HL-60 (cell line): ENCODE measurements at places on chromosomes 6 and 20.

DNA sequence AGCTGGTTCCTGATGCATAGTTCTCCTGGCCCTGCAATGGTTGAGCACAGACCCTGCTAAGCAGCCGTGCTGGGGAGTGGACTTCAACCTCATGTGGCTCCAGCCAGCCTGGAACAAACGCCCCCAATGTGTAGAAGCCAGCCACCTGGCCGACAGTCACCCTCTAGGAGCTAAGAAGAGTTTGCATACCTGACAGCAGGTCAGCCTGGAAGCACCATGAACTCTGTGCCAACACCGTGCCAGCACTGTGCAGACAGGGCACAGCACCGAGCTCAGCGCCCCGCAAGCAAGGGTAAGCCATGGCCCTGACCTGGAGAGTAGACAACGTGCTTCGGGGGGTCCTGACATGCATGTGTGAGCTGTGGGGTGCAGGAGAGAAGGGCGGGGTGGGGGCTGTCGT is 356.3 kb downstream of the ZFAND3 start:
- no peak for DNase-seq

DNA sequence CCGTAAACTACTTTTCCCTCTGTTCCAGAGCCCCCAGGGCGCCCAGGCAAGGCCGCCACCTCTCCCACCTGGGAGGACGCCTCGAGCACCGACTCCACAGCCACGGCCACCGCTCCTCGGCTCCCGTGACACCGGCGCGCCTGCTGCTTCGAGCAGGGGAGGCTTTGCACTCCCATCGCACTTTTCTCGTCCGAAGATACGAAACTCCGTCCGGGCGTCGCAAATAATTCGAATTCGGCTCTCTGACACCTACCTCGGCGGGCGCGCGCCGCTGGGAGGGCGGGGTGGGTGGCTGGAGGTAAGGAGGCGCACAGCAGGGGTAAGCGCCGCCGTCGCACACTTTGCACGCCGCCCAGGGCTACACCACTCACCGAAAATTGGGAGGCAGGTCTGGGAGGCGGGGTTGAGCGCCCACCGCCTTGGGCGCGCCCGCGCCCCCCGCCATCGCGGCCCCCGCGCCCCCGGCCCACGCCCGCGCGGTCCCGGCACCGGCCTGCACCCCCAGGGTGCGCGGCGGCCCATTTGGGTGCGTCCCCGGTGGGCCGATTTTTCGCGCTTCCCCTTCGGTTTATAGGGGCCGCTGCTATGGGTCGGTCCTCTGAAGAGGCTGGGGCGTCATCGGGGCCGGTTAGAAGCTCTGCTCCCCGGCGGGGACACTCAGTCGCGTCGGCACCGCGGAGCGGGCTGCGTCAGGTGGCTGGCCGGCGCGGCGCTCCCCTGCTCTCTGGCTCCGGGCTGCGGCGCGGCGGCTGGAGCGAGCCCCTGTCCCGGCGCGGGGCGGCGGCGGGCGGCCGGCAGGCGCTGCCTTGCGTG is 36.2 kb downstream of the GNAS start:
- DNase-seq, result peak; percentile 81

DNA sequence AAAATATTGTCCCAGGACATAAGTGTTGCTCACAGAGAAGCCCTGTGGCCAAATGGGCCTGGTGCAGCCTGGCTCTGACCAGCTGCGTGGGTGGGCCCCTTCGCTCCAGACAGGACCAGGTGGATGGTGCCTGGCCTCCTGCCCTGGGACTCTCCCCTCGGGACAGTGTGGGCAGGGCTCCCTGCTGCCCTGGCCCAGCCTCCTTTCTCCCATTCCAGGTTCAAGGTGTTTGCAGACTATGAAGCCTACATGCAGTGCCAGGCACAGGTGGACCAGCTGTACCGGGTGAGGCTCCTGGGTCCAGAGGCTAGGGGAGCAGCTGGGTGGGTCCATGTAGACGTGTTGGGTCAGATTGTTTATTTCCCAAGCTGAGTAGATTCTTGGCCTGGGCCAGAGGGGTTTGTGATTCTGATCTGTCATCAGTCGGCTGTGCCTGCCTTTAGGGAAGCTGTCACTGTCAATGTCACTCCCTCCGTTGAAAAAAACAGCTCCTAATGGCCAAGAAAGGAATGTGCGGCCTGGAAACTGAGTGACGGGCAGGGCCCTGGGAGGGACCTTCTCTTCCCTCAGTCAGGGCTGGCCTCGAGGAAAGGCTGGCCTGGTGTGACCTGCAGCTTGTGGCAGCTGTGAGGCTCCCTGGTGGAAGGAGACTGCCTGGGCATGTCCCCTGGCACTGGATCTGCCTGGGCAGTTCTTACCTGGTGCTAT is 47.7 kb downstream of the PYGB start:
- no peak for DNase-seq

GRCh38 chr6:35185971-35186370 is 27.8 kb upstream of the SCUBE3 start:
- no peak for DNase-seq

- DNase-seq, result no peak
Measured at GRCh38 chr6:133623621-133624020, 265.3 kb upstream of the TCF21 start.

DNA sequence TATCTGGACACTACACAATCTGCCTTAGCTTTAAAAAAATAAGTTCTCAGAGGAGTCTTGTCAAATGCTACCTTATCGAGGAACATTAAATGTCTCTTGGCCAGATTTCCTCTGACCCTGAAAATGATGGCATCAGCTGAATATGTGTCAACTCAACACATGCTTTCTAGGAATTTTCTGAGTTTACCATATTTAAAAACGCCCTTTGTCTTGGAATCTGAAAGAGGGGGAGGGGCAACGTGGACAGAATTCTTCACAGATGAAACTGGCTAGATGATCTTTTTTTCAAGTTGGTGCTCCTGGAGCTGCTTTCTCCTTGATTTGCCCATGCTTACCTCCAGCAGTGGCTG is 5.1 kb downstream of the SOX4 start:
- no peak for DNase-seq

GRCh38 chr6:5314191-5314865 is 53.0 kb downstream of the FARS2 start:
- DNase-seq, result no peak

DNA sequence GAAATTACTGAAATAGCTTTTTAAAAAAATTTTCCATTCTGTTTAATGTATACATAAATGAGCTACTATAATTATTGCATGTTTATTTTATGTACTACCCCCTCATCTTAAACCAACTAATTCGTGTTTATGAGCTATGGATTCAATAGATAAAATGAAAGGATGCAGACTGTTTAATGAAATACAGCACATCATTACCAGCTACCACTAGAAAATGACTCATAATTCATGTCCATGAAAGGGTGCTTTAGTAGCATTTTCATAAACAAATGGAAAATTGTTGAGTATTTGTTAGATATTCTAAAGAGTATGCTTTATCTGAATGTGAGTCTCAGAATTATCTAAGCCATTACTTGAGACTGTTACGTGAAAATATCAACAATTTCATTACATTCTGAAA is 1590.1 kb downstream of the HACE1 start:
- DNase-seq, result no peak

GRCh38 chr20:4780245-4780644 is 58.5 kb downstream of the PRND start:
- no peak for DNase-seq

DNA sequence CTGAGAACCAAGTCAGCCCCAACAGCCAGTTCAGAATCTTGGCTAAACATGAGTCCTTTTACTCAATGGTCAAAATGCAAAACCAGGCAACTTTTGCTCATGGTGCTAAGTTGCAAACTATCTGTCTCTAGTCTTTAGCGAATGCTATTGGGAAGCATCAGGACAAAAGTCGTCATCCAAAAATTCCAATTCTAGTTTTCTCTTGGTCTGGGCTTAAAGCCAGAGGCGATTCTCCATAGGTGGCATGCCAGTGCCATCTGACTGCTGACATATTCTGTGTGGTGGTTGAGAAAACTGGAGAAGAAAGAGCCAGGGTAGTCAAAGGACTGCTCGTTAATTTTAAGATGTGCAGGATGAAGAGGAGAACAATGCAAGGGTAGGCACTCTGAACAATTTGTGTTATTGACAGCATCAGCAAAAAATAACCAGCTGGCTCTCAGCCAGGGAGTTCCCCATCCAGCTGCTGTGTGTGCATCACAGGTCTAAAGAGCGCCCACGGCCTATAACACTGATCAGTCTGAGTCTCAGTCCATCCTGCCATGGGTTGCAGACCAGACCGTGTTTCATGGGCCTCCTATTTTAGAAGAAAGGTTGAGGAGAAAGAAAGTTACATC is 313.6 kb downstream of the ALDH8A1 start:
- DNase-seq, result no peak

DNA sequence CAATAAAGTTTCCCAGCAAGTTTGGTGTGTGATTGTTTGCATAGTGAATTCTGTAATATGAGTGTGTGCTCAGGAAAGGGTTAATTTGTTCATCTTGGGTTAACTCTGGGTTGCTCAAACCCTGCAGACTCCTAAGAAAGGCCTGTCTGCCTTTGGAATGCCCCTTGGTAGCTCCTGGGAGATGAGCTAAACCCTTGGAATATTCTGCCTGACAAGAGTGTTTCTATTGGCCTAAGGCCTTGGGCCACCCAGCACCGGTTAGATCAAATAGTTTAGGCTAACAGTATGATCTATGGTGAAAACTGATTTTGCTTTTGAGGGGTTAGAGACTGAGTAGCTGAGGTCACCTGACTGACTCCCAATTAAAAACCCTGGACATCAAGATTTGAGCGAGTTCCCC is 248.3 kb downstream of the GRM1 start:
- DNase-seq, result no peak

GRCh38 chr6:45421709-45422502 is 44.2 kb upstream of the SUPT3H start:
- peak; percentile 70 for DNase-seq

DNA sequence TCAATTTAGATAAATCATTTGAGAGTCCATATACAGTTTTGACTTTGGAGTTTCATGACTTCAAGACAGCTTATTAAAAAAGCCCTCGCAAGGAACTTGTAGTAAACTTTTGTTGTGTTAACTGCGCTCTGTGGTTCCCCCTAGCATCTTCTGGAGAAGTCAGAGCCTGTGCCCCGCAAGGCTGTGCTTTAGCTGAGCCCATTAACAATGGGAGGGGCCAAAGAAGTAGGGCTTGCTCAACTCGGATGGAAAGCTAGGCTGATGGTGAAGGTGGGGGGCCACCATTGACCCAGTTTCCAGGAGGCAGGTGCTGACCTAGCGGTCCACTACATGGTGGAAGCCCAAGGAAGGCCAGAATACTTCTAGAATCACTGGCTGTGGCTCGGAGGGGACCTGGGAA is 29.3 kb upstream of the OVOL2 start:
- no peak for DNase-seq

DNA sequence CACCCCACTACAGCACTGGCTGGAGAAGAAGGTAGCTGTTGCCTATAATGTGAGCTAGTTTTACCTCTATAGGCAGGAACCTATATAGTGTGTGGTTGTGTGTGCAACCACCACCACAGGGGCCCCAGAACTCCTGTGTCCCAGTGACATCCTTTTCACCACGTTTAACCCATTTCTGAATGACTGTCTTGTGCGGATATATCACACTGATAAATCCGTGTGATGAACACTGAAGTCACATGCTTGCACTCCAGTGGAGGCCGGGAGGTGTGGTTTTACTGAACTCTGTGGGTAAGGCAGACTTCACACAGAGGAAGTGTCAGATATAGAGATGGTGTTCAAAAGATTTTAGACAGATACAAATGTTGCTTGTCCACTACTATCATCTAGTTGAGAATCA is 32.5 kb downstream of the SDHAF4 start:
- no peak for DNase-seq

- DNase-seq, result no peak
Measured at GRCh38 chr6:103107985-103108384, 1714.5 kb downstream of the GRIK2 start.

DNA sequence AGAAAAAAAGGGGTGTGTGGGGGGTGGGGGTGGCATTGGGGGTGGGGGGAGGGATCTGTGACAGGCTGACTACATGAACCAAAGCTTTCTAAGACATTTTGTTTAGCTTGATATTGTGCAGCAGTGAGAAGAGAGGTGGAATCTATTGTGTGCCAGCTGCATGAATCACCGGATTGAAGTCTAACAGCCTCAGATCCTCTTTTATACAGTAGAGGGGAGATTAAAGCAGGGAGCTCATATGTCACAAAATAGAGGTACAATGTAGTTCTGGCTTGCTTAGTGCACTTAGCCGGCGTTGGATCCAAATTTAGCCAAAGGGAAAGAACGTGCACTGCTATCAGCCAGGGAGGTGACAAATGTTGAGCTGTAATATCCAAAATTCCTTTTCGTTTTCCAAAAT is 404.2 kb upstream of the CITED2 start:
- DNase-seq, result no peak

DNA sequence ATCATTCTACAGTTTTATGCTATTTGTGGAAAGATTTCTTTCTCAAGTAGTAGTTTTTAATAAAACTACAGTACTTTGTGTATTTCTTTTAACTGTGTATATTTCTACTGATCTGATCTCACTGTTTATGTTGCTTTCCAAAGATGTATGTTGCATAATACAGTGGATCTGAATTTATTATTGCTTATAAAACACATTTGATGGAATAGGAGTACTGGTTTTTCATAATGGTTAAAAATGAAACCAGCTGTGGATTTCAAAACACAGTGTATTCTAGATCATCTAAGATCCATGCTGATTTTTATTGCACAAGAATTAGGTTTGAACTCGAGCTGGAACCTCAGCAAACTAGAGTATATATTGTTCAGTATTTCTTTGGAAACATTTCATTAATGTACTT is 8.0 kb downstream of the NKX2-4 start:
- DNase-seq, result no peak

DNA sequence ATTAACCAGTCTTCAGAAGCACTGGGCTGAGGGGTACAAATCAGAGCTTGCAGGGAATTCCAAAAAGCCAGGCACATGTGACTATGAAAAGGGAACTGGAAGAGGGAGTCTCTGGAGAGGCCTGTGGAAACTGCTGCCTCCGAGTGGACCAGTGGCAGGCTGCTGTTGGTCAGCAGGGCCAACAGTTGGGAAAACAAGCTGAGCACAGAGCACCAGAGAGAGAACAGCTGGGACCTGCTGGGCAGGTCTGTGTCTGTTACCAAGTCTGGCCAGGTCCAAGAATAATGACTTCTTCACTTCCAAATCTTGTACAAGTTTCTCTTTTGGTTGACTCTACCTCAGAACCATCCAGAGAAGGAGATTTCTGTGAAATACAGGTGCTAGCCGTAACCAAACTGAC is 81.4 kb downstream of the LIN28B start:
- no peak for DNase-seq
